ENCODE measurements at places on chromosomes 6 and 20.

DNA sequence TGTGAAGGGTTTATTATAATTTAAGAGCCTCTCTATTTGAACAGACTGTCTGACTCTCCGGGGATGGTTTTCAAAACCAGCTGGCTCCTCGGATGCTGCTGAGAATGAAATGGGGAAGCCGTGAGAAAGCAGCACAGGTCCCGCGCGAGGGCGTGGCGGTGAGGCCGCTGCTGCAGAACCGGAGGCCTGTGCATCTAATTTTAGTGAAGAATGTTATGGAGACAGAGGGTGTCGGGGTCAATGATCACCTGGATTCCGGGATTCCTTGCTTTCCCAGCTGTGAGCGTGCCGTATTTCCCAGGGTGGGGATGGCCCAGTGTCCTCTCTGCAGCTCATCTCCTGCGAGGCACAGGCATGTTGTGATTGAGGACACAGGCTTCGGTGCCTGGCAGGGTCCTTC is 348.0 kb downstream of the CDH4 start:
- no peak for DNase-seq

DNA sequence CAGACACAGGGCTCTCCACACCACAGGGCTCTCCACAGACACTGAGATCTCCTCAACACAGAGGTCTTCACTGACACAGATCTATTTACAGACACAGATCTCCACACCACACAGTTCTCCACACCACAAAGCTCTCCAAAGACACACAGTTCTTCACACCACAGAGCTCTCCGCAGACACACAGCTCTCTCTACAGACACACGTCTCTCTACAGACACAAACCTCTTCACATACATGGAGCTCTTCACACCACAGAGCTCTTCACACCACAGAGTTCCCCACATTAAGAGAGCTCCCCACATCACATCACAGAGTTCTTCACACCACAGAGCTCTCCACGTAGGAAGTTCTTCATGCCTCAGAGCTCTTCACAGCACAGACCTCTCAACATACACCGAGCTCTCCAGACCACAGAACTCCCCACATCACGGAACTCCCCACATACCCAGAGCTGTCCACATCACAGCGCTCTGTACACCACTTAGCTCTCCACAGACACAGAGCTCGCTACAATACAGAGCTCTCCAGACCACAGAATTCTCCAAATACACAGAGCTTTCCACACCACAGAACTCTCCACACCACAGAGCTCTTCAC is 53.9 kb downstream of the ERMARD start:
- DNase-seq = no peak

DNA sequence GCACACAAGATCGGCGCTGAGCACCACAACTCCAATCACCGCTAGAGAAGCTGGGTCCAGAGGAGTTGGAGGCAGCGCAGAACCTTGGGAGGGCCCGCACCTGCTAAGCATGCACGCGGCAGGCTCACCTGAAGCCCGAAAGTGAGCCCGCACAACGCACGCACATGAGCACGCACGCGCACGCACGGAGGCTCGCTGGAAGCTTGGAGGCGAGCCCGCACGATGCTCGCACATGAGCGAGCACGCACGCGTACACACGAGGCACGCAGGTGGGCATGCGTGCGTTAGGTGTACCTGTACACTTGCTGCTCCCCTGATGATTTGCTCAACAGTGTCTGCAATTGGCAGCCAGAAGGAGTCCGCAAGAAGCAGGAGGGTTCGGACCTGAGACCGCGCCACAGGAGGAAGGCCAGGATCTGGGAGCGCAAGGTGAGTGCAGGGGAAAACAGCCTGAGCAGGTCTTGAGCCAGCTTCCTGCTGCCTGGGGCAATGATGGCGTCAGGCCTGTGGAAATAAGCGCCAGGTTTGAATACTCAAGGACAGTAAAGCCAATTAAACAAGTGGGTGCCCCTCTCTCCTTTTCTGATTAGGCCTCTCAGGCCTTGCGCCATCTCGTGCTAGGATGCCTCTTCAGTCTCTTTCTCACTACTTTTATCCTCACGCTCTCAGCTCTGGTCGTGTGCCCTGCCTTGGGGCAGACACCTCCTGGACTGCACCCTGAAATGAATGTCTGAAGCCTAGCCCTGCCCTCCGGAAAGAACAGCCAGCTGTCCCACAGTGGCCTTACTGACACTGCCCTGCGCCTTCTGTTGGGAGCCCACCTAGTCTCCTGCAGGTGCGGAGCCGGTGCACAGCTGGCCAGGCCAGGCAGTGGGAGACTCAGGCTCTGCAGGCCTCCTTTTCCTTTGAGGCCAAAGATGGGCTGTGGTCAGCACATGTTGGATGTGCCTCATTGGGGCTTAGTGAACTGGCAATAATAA is 340.4 kb downstream of the CDC5L start:
- no peak for DNase-seq

GRCh38 chr20:5309971-5310370 is 6.8 kb downstream of the PROKR2 start:
- no peak for DNase-seq

GRCh38 chr6:151350442-151351145 is 40.8 kb downstream of the ZBTB2 start:
- no peak for DNase-seq

DNA sequence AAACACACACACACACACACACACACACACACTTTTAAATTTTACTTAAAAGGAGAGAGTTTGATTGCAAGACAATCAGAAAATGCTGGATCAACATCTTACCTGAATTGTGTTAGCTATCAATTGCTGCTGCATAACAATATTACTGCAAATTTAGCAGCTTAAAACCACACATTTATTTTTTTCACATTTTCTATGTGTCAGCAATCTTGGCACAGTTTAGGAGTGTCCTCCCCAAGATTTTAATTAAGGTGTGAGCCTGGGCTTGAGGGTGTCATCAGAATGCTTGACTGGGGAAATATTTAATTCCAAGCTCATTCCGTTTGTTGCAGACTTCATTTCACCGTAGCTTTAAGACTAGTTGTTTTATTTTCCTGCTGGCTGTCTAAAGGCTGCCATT is 431.0 kb upstream of the GJE1 start:
- DNase-seq = no peak

DNA sequence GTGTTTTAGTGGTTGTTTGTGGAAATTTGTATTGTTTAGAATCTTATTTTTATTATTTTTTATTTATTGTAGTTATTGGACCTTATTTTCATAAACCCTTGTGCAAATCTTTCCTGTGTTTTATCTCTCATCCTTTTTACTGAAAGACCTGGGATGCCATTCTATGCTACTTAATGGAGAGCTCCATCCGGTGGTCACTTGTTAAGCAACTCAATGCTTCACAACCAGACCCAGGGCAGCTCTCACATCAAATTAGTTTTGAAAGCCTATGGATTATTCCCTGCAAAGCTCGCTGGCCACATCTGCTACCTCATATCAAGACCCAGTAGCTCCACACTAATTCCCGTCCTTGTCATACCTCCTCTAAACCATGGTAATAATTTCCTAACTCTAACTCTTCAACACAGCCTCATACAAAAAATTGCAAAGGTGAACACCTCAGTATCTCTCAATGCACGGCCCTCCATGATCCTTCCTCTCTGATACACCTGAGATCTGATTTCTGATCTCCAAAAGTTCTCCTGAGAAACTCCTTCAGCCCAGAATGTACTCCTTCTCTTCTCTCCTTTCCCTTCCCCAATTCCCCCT is 296.6 kb upstream of the MANEA start:
- DNase-seq = no peak

DNA sequence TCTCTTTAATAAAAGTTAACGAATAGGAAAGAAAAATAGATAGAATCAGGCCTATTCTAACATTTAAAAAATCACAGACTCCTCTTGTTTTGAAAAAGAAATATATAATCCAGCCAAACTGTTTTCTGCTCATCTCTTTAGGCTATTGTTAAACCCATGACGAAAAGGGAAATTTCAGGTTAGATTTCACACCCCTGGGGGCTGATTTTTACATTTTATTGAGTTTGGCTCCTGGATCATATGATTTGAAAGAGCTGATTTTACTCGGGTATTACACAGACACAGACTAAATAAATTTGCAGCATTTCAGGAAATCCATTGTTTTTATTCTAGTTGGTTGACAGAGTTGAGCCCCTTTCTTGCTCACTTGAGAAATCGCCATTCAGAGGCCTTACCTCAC is 135.8 kb upstream of the HMGCLL1 start:
- DNase-seq = no peak

- DNase-seq = no peak
These were observed 17.6 kb downstream of the NEDD9 start for GRCh38 chr6:11214901-11215300.

DNA sequence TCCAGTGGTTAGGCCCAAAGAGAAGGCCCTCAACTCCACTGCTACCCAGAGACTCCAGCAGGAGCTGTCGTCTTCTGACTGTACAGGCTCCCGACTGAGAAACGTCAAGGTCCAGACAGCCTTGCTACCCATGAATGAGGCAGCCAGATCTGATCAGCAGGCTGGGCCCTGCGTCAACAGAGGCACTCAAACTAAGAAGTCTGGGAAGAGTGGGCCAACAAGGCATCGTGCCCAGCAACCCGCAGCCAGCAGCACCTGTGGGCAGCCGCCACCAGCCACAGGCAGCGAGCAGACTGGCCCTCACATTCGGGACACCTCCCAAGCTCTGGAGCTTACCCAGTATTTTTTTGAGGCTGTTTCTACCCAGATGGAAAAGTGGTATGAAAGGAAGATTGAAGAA is 8.1 kb downstream of the LYRM2 start:
- DNase-seq = no peak

- DNase-seq = no peak
These were observed 224.3 kb upstream of the FOXA2 start for GRCh38 chr20:22808628-22809027.

GRCh38 chr6:128121610-128122009 is 220.8 kb upstream of the THEMIS start:
- no peak for DNase-seq

DNA sequence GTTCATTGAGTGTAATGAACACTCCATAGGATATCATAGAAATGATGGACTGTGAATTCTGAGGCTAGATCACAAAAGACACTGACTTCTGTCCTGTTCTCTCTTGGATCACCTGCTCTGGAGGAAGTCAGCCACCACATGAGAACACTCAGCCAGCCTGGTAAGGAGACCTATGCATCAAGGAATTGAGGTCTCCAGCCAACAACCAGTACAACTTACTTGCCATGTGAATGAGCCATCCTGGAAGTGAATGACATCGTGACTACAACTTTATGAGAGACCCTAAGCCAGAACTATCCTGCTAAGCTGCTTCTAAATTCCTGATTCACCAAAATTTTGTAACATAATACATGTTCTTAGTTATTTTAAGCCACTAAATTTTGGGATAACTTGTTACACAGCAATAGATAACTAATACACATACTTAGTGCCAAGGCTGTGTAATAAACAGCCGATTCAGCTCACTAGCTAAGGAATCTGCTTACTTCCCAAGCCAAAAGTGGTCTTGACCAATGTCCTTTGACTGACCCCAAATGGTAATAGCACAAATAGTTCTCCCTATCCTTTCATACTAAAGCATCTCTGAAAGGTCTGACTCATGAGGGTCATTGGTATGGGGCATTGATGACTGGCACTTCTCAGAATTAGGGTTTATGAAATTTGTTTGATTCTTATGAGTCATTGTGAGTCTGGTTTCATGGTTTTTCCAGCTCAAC is 6.9 kb upstream of the CTNNBL1 start:
- no peak for DNase-seq

DNA sequence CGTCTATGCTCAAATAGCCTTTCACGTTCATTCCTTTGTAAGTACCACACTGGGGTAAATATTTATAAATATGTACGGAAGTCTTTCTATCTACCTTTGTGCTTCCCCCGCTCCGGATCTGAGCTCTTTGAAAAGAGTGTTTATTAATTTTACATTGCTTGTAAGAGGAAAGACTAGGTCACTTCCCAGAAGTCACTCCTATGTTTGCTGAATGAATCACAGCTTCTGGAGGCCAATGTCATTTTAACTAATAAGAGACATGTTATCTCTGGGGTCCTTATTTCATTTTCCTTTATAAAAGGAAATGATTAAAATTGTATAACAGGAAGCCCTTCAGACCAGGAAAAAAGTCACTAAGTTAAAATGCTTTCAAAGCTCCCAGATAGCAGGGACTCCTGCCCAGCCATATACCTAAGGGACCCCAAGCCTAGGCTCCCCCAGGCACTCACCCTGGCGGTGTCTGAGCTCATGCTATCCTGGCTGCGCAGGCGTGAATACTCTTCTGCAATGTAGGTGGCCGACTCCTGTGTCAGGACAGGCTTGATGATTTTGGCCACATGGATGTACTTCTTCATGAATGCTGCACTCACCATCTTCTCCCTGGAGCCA is 12.6 kb downstream of the MCM3 start:
- no peak for DNase-seq

DNA sequence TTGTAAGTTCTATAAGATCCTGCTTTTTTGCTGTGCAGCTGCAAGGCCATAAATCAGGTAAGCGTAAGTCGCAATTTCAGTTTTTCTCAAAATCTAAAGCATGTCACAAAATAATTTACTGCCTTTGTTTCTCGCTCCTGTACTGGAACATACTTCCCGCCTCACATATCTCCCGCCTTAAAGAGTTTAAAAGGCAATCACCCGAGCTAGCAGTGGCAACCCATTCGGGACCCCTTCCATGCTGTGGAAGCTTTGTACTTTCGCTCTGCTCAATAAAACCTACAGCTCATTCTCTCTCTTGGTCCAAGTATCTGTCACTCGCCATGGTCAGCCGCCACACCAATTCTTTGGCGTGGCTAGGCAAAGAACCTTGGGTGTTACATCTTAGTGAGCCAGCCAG is 34.0 kb downstream of the CEP85L start:
- DNase-seq = no peak

- no peak for DNase-seq
These were observed 27.9 kb upstream of the BMP6 start for GRCh38 chr6:7697820-7698623.

DNA sequence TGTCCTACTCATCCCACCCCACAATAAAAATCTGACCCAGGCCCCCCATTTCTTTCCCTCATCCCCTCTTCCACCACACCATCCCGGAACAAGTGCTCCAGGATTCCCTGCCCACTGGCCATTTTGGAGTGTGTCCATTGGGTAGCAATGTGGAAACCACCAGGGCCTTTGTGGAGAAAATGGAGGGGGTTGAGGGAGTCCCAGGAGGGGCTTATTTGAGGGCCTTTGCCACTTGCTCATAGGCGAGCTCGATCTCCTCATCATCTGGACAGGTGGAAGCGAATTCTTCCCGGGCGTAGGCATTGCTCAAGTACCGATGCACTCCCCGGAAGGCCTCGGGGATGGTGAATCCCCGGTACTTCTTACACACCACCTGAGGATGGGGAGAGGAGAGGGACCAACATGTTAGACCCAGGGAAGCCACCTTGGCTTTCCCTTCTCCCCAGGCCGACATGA is 1.6 kb upstream of the DDAH2 start:
- DNase-seq = no peak

DNA sequence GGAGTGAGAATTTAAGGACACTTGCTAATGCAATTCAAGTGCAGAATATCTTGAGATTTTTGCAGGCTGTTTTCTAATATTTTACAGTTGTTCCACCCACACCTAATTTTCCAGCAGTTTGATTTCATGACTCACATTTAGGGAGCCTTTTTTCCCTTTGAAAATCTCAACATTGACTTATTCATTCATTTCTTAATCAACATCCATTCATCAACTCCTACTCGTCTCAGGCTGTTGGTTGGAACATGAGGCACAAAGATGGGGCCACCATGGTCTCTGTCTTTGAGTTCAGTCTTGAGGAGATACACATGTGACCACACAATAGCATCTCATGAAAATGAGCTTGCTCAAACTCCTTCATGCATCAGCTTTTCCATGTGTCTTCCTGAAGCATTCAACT is 135.6 kb downstream of the UNC5CL start:
- no peak for DNase-seq

- no peak for DNase-seq
These were observed 38.0 kb downstream of the CITED2 start for GRCh38 chr6:139336488-139336887.

GRCh38 chr6:147131532-147132128 is 72.6 kb upstream of the STXBP5 start:
- no peak for DNase-seq
